ENCODE measurements at places on chromosomes 5 and 9.

- no peak for DNase-seq
These were observed 20.4 kb upstream of the DELE1 start for GRCh38 chr5:141903261-141903660.

- no peak for DNase-seq
These were observed 29.0 kb downstream of the AUH start for GRCh38 chr9:91332546-91333231.

DNA sequence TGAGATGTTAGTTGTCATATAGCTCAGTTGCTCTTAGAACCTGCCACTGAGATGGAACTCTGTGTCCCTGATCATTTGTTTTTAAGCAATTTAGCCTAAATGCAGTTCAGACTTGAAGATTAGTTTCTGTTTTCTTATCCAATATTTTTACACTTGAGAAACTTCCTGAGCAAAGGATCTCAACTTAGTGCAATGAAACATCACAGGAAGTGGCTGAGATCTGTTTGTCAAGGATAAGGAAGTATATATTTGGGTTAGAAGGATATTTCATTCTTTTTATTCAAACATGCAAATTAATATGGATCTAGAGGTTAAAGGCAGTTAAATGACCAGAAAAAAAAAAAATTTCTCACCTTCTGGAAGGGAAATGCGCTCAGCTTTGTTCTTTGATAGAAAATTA, 19.7 kb upstream of the F2R start:
- no peak for DNase-seq

- DNase-seq: no peak
These were observed 71.6 kb upstream of the RNU6ATAC start for GRCh38 chr9:134236001-134236421.

GRCh38 chr5:62111428-62111827, 194.6 kb upstream of the KIF2A start:
- no peak for DNase-seq

DNA sequence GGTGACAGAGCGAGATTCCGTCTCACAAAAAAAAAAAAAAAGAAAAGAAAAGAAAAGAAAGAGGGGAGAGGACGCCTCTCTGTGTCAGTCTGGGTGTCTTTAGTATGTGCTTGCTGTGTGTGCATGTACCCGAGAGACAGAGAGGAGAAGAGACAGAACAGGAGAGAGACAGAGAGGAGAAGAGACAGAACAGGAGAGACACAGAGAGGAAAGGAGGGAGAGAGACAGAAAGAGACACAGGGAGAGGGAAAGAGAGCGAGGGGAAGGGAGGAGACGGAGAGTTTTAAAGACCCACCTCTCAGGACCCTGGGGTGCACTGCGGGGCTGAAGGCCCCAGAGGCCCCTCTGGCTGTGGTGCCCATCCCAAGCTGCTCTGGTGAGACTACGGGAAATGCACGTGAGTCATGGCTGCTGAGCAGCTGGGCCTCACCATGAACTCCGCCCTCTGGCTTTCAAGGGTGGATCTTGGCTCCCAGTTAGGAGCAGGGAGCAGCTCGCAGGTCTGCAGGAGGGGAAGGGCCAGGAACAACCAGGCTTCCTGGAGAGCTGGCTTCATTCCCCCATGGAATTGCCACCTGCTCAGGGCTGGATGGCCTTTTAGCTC, 7.9 kb downstream of the SLC6A3 start:
- no peak for DNase-seq

- DNase-seq: no peak
These were observed 156.4 kb downstream of the GABBR2 start for GRCh38 chr9:98552331-98552730.

- no peak for DNase-seq
These were observed 202.6 kb downstream of the NR3C1 start for GRCh38 chr5:143200781-143201398.

DNA sequence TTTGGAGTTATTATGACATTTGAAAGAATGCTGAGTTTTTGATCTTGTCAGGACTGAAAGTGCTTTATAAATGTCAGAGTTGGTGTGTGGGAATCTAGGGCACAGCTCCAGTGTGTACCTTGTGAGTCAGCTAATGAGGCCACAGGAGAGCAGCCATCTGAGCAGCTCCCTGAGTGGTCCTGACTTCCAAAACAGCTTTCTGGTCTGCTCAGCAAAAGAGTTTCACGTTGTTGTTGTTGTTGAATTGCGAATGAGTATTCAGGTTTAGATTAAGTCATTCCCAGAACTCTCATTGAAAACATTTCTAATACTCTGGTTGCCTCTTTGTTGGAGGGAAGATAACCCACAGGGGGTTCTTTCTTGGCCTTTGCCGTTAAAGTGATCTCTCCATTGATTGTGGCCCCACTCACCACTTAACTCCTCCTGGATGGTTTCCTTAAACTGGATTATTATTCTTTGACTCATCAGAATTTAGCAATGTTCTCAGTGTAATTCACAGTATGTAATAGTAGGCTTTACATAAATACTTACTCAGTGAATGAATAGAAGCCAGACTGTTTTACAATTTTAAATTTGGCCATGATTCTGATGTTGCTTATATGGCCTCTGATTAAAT, 125.1 kb upstream of the SGCD start:
- DNase-seq: no peak

- DNase-seq: no peak
These were observed 205.5 kb upstream of the PTGER4 start for GRCh38 chr5:40474250-40474649.

- DNase-seq: no peak
These were observed 10.5 kb upstream of the FRMPD1 start for GRCh38 chr9:37640246-37640645.

DNA sequence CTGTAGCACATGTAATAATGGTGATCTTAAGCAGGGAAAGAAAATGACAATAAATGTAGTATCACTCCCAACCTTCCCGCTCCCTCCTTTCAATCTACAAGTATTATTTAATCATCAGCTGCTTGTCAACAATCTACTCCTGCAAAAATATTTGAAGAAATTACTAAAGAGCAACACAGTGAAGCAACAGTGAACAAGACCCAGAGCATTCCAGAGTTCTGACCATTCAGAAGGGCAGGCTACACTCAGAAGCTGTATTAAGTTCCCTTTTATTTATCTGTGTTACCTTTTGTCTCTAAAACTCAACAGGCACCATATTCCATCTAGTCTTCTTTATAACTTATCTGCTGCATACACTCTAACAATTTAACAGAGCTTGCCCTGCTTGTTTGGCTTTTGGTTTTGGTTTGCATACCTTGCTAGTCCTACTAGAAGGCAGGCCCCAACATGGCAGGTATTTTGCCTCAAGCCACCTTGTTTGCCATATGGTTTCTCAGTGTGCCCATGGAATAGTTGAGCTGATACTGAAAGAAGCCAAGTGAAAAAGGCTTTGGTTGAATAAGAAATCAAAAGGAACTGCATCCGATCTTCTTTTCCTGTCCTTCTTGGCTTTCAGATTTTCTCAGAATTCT, 253.9 kb downstream of the CEMIP2 start:
- no peak for DNase-seq

Measured in stimulated activated CD8-positive, alpha-beta memory T cell treated with anti-CD3 and anti-CD28 coated beads, Interleukin-12 subunit alpha, Interleukin-12 subunit beta, amount 100 ng/mL, for 4 hours (primary cell).